ENCODE measurements at places on chromosomes 12 and 14.

DNA sequence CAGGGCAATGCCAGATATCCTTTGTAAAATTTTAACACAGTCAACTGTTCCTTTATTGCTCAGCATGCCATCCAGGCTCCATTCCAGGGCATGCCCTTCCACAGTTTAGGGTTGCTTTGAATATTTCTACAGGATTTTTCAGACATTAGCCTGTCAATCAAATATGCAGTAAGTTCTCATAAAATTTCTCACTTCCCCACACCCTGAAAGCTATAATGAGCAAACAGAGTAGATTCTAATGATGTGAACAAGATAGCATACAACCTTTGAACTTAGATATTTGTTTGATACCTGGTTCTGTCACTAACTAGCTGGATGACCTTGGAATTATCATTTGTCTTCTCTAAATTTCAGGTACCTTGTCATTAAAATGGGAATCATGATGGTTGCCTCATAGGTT lies 251.2 kb downstream of the SYT1 start:
- DNase-seq, result no peak

- no peak for DNase-seq
Measured at GRCh38 chr14:91719839-91720238, 12.0 kb downstream of the CATSPERB start.

DNA sequence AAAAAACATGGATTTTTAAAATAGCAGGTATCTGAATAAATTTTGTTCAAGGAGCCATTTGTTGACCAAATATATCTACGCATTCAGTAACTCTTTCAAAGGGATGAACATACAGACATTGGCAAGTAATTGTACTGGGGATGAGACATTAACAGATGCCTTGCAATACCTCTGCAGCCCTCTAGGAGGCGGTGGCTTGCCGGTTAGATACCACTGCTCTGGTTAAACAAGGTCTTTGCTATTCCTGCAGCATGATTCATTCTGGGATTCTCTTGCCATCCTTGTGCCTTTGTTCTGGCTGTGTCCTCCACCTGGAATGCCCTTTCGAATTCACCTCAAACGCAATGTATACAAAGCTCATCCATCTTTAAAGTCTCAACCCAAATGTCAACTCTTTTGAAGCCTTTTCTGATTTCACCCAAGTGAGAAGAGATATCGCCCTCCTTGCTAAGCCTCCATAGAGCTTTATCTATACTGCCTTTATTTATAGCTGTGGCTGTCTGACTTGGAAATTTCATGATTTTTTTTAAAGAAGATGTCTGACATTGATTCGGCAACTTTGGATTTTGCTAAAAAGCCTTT lies 131.0 kb upstream of the SRRM4 start:
- no peak for DNase-seq

DNA sequence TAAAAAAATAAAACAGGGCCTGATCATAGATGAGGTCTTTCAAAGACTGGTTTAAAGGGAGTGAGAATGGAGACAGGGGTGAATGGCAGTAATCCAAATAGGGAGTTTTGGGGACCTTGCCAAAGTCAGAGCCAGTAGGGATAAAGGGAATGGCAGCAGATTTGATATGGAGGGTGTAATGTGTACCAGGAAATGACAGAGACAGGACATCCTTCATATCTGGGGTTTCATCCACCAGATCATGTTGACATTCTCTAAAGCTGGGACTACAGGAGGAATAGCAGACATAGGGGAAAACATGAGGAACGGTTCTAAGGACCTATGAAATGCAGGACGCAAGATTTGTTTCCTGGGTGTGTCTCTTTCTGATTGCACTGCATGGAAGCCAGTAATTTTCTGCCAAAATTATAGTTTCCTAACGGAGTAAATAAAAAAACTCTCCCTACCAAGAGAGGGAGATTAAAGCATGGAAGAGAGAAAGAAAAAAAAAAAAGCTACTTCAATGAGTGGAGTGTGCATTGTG lies 169.9 kb downstream of the PRKD1 start:
- no peak for DNase-seq

DNA sequence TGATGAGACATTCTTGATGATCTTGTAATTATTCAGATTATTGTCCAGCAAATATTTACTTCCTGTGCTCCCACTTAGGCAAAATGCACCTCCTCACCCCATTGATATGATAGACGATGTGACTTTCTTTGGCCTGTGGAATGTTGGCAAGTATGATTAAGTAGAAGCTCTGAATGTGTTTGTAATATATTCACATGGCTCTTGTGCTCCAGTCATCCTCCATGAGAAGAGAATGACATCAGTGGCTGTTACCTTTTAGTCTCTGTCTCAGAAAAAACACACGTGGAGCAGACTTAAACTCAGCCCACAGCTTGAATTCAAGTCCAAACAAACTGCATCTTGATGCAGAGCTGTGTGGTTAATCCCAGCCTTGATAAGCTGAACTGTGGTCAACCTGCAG lies 984.3 kb upstream of the FBXO33 start:
- no peak for DNase-seq

DNA sequence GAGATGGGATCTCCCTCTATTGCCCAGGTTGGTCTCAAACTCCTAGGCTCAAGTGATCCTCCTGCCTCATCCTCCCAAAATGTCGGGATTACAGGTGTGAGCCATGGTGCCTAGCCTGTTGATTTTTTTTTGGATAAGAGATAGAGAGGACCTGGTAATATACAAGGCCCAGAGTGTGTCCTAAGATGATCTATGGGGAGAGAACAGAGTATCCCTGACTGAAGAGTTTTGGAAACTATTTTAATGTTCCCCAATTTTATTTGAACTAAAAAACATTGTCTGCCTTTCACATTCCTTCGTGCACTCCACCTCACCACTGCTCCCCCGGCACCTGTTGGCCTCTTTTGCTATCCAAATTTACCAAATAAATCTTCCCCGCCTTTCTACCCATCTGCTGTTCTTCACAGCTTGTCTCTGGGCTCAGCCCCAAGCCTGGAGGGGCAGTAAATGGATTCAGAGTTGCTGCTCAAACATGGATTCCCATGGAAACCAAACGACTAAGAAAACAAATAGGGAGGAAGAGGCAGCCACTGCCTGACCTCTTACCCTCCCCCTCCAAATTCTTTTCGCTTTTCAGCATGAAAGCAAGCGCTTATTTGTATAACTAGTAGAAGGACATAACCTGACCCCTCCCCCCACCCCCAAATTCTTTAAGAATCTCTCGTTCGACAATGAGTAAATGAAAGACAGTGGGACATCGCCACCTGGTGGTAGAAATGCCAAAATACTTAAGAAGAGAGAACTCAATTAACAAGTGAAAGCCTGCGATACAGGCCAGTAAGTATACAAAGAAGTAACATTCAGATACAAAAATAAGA lies 22.6 kb downstream of the OR10G3 start:
- DNase-seq, result peak; percentile 74

GRCh38 chr12:70661466-70662161 lies 24.4 kb upstream of the PTPRB start:
- no peak for DNase-seq

GRCh38 chr12:45285717-45286116 lies 69.8 kb downstream of the ANO6 start:
- no peak for DNase-seq

DNA sequence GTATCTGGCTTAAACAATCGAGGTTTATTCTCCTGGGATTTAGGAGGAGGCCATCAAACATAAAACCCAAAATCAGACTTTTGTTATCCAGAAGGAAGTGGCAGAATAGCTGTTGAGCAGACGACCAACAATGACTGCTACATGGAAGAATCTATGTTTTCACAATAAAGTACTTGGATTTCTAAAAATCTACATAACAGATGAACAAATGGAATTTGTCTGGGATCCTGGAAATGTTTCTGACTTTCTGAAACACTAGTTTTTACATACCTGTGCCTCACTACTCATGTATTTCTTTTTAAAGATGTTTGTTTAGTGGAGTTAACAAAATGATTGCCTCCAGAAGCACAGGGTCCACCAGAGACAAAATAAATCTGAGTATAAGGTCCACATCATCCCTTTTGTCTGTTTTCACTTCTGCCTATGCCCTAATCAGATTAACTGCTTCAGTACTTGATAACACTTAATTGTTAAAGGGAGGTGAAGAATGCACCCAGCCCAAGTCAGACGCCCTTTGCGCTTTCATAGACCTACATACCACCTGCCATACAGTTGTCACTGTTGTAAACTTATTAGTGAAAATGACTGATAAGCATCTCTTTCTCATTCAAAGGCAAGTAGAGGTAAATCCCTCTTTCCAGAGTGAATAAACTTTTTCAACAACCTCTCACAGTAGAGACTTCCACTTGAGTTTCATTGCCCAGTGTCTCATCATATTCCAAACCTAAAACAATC lies 164.6 kb downstream of the EGLN3 start:
- no peak for DNase-seq

DNA sequence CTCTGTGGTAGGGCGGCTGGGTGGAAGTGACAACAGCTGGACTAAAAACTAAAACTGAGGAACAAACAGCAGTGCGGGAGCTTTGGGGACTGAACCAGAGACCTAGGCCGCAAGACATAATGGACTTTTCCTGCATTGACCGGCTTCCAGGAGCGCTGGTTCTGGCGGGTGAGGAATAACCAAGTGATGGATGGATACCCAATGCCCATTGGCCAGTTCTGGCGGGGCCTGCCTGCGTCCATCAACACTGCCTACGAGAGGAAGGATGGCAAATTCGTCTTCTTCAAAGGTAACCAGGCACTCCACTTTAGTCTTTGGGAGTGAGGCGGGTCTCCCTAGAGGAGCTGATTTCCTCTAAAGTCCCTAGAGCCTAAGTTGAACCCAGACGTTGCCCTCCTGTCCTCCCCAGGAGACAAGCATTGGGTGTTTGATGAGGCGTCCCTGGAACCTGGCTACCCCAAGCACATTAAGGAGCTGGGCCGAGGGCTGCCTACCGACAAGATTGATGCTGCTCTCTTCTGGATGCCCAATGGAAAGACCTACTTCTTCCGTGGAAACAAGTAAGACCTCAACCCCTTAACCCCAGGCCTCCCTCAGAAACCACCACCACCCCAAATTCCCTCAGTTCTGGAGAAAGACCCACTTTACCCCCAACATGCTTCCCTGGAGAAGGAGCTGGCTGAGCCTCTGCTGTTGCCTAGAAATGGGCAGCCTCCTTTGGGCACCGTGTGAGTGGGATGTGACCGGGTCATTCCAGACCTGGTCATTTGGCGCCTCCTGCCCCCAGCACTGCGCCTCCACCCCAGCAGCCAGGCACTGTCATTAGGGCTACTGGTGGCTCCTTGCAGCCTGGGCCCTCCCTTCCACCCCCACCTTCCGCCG lies 8.1 kb downstream of the MMP14 start:
- DNase-seq, result no peak

- peak; percentile 40 for DNase-seq
Measured at GRCh38 chr14:93976477-93977057, at the start of gene ASB2. ASB2 (minus strand) TSS chr14:93976570; CDS start chr14:93964539, 12,031 bp downstream.

DNA sequence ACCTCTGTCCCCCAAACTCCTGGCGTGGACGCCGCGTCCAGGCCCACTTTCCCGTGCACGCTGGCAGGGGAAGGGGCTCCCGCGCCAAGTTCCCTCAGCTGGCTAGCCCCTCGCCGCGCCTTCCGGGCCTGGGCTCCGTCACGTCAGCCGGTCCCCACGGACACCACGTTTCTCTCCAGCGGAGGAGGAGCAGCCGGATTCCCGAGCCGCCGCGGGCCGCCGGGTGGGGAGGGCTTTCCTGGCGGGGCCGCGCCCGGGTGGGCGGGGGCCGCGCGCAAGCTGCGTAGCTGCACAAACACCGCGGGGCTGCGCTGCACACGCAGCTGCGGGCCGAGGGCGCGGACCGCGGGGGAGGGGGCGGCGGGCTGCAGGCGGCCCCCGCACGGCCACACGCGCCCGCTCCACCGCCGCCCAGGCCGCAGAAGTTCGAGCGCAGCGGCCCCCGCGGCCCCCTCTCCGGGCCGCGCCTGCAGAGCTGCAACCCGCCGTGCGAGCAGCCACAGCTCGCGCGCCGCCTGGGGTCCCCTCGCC lies 45.1 kb upstream of the PNMA1 start:
- DNase-seq, result peak; percentile 41

GRCh38 chr12:63313139-63313538 lies 162.1 kb upstream of the AVPR1A start:
- DNase-seq, result no peak

GRCh38 chr12:48973941-48974673 lies 2.6 kb upstream of the WNT10B start:
- no peak for DNase-seq

DNA sequence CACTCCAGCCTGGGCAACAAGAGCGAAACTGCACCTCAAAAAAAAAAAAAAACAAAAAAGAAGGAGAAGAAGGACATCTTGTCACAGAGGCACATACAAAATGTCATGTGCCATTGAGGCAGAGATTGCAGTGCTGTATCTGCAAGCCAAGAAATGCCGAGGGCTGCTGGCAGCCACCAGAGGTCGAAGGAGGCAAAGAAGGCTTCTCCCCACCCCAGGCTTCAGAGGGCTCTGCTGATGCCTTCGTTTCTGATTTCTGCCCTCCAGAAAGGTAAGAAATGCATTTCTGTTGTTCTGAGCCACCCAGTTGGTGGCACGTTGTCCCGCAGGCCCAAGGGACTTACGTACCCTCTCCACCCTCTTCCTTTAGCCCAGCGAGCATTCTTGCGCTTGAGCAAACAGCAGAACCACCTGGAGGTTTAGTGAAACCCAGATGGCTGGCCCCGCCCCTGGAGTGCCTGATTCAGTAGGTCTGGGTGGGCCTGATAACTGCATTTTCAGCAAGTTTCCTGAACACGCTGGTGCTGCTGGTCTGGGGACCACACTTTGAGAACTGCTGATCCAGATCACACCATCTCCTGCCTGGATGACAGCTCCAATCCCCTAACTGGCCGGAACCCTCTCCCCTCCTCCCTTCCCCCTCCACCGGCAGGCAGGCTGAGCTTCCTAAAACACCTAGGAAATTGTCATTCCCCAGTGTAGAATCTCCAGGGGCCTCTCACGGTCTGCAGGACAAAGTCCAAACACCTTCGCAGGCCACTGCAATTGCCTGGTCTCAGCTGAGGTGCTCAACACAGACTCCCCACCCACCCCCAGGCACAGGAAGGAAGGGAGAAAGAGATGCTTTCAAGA lies 21.1 kb upstream of the SCARB1 start:
- peak; percentile 81 for DNase-seq

DNA sequence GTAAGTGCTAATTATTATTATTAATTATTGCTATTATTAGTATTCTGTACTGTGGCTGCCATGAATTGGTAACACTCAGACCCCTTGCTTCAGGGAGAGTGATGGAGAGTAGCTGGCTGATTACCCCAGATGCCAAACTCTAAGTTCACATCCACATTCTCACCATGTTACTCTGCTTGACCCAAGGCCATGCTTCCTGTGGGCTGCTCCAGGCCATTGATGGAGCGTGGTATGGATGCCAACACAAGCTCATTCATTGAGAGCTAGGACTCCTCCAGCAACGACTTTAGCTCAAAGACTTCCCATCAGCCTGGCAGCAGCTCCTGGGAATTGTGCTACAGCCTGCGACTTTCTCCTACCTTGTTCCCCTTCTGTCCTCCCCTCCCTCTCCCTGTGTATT lies 233.4 kb downstream of the MSRB3 start:
- no peak for DNase-seq

GRCh38 chr12:94750864-94751263 lies 100.5 kb upstream of the TMCC3 start:
- no peak for DNase-seq

Data from MM.1S (cell line).